ENCODE measurements at places on chromosomes 6 and 20. TPM values are rescaled to one million over a fixed set of nuclear protein-coding genes. Genes with fewer than 3 reads are reported as not detected.

ARFGEF3 gene
- 0.15 TPM for total RNA-seq

NFKBIE gene
- total RNA-seq = 32.6 TPM

DIDO1 gene
- 71.7 TPM for total RNA-seq

MYBL2 gene
- 78.2 TPM for total RNA-seq

UCKL1 gene
- total RNA-seq = 43.0 TPM

KHDC1L gene
- not detected for total RNA-seq

ID4 gene
- not detected for total RNA-seq

PPP1R14C gene
- total RNA-seq = 0.15 TPM

SLC22A7 gene
- not detected for total RNA-seq

PAK5 gene
- total RNA-seq = not detected

GMNN gene
- 58.1 TPM for total RNA-seq

ABHD16B gene
- not detected for total RNA-seq

TFAP2D gene
- not detected for total RNA-seq

THBS2 gene
- not detected for total RNA-seq

IL17A gene
- total RNA-seq = not detected

TNF gene
- total RNA-seq = 172 TPM

CDH22 gene
- total RNA-seq = not detected
